ENCODE measurements at places on chromosomes 16 and 17.

DNA sequence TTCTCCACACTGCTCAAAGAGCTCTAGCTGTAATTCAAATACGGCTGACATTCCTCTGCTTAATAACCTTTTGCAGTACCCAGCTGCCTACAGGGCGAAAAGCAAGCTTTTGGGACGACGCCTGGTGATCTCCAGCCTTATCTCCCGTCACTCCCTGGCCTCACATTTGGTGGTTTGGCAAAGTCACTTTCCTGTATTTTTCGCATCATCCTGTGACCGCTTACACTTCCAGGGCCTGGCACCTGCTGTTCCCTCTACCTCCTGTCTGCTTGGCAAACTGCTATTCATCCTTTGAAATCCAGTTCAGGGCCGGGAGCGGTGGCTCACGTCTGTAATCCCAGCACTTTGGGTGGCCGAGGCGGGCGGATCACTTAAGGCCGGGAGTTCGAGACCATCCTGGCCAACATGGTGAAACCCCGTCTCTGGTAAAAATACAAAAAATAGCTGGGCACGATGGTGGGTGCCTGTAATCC is 2.7 kb upstream of the BHLHA9 start:
- DNase-seq, result no peak

- DNase-seq, result no peak
Measured at GRCh38 chr17:76497979-76498875, 3.0 kb downstream of the RHBDF2 start.

- no peak for DNase-seq
Measured at GRCh38 chr16:85916141-85916890, 17.4 kb downstream of the IRF8 start.

GRCh38 chr17:50594128-50594823 is 33.8 kb downstream of the CACNA1G start:
- no peak for DNase-seq

DNA sequence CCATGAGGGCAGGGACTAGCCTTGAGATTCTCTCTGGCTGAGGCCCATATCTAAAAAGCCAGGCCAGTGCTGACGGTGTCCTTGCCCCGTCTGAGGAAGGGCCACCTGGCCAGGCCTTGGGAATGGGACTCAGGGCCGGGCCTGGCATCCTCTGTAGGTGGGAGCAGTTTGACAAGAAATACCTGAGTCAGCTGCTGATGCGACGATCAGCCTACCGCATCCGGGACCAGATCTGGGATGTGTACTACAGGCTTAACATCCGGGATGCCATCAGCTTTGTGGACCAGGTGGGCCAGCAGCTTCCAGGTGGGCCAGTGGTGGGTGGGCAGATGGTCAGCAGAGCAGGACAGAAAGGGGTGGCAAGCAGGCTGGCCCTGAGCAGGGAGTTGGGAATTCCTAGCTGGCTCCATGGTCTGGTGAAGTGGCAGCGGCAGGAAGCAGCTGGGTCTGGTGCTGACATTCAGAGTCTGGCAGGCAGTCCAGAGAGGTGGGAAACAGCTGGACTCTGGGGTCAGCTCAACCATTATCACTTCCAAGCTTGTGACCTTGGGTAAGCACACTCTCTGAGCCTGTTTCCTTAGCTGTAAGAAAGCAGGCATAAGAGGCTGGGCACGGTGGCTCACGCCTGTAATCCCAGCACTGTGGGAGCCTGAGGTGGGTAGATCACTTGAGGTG is 9.5 kb downstream of the SLC9A5 start:
- DNase-seq, result no peak

GRCh38 chr16:49639739-49640431 is 216.0 kb downstream of the ZNF423 start:
- no peak for DNase-seq
